CD4-positive, alpha-beta memory T cell (primary cell): ENCODE measurements at places on chromosomes 3 and 15. TPM values are rescaled to one million over a fixed set of nuclear protein-coding genes. Genes with fewer than 3 reads are reported as not detected.

DNA sequence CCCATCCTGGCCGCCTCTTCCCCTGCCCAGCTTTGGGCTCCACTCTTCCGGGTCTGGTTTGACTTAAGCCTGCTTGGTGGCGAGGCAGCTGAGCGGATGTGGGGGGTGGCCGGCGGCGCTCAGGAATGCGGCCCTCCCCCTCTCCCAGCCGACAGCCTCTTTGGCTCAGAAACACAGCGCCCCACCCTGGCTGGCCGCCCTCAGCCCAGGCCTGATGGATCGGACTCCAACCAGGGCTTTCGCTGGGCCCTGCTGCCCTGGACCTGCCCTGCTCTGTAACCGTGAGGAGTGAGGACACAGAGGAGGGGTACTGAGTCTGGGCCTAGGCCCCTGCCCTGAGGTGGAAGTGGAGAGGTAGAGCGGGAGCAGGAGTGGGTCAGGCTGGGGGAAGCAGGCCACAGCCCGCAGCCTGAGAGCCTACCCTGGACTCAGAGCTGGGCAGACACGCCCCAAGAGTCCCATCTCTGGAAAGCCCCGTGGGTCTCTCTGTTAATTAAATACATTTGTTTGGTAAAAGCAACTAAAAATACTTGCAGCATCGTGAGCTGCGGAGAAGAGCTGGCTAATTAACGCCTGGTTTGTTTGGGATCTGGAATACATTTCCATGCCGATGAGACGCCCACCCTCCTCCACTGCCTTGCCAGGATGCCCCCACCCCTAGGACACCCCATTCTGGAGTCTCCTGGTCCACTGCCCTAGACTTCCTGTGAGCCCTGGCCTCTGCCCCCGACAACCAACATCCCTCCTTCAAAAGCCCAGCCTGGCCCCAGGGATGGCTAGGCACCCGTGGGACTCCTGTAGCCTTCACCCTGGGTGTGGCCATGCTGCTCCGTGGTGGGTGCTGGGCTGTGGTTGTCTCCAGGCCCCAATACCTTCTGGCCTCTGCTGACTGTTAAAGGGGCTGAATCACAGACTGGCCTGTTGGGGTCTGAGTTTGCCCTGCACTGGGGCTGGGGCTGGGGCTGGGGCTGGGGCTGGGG lies 19.6 kb downstream of the PLXNA1 start:
- no peak for DNase-seq

DNA sequence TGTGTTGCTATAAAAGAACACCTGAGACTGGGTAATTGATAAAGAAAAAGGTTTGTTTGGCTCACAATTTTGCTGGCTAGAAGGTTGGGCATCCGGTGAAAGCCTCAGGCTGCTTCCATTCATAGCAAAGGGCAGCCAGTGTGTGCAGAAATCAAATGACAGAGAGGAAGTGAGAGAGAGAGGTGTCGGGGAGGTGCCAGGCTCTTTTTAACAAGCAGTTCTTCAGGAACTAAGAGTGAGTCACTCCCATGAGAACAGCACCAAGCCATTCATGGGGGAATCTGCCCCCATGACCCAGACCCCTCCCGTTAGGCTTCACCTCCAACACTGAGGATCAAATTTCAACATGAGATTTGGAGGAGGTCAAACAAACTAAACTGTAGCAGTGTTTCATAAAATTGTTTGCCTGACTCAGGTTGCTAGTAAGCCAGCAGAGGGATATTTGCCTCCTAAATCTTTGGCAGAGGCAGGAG lies 4.5 kb upstream of the PARP15 start:
- DNase-seq: no peak

CATSPER2 gene
- total RNA-seq: 12.8 TPM

ARNT2 gene
- total RNA-seq: not detected
